OCI-LY7 (cell line): ENCODE measurements at places on chromosomes 7 and 10. TPM values are rescaled to one million over a fixed set of nuclear protein-coding genes. Genes with fewer than 3 reads are reported as not detected.

Gene SPDYE16
- total RNA-seq, result 0.20 and 0.21 TPM in 2 replicates

Gene ITIH5
- total RNA-seq, result not detected in 2 replicates

Gene HOXA5
- total RNA-seq, result 7.4 and 7.9 TPM in 2 replicates

Gene ACTR3C
- total RNA-seq, result not detected in 2 replicates

Gene FANK1
- not detected in 2 replicates for total RNA-seq
